ENCODE measurements at places on chromosomes 7 and 10.

- DNase-seq: no peak
These were observed 4.6 kb upstream of the PFKFB3 start for GRCh38 chr10:6198171-6198570.

- DNase-seq: no peak
These were observed 5.4 kb upstream of the SUV39H2 start for GRCh38 chr10:14873090-14873760.

DNA sequence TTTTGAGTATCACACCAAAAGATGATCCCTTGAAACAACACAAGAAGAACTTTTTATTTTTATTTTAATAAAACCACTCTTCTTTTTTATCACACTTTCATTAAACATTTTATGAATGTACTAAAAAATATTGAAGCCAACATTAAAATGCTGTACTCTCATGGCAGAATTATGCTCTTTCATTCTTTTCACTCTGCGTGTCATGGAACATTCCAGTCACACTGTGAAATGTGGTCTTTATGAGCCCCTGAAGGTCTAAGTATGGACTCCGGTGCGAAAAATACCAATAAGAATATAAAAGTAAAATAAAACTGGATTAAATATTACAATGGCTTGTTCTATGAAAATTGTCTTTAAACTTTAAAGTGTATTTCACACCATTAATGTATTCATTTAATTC lies 148.4 kb downstream of the TMEM26 start:
- DNase-seq: no peak

DNA sequence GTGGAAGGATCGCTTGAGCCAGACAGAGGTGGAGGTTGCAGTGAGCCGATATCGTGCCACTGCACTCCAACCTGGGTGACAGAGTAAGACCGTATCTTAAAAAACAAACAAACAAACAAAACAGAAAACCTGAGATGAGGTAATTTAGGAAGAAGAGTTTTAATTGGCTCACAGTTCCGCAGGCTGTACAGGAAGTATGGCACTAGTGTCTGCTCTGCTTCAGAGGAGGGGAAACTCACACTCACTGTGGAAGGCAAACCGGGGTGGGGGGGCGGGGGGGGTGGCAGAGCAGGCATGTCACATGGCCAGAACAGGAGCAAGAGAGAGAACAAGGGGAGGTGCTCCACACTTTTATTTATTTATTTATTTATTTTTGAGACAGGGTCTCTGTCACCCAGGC lies 5.1 kb downstream of the UBE2D4 start:
- DNase-seq: no peak

DNA sequence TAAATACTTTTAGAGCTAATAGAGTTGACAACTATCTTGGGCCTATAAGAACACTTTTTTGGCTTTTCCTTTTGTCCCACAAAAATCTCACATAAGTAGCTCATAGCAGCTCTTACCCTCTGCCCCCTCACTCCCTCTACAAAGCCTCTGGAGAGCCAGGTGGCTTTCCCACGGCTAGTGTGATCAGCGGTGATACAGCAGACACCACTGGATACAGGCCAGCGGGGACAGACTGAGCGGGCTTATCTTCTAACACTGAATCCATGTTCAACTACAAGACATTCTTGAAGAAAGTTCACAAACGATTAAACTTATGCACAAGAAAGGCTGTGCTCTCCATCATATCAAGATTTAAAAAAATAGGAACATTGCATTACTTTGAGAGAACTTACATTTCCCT lies 377.2 kb downstream of the PARD3 start:
- DNase-seq: no peak

- DNase-seq: no peak
These were observed 1.6 kb upstream of the KNDC1 start for GRCh38 chr10:133158437-133158755.

DNA sequence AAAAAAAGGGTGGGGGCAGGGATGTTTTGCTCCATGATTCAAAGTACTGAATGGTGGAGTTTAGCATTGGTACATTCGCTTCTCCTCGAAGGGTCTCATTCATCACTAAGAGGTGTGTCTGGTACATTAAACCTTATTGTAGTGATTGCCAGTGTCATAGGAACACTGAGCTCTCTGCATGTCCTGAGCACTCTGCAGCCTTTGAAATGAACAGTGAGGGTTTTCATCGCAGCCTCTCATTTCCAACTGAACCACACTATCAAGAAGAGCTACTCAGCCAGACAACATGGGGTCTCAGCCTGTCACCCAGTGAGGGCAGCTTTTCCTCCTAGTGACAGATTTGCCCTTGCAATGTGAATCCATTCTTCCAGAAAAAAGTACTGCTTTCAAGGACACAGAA lies 7.6 kb upstream of the DEPP1 start:
- no peak for DNase-seq

DNA sequence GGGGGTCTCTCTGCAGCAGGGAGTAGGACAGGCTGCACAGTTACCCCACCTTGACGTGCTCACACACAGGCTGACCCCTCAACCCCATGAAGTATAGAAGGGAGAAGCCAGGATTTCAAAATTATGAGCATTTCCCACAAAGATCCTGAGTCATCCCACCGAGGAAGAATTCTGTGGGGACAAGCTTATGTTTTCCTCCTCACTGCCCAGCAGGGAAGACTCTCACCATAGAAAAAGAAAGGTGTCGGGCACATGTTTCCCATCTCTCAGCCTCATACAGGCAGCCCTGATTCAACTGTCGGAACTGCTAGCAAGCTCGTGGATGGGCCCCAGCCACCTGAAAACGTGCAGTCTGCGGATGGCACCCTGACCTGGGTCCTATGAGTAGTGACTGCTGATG lies 499.7 kb upstream of the MKI67 start:
- no peak for DNase-seq

- DNase-seq: no peak
These were observed 30.0 kb downstream of the CLDN12 start for GRCh38 chr7:90433221-90433620.

DNA sequence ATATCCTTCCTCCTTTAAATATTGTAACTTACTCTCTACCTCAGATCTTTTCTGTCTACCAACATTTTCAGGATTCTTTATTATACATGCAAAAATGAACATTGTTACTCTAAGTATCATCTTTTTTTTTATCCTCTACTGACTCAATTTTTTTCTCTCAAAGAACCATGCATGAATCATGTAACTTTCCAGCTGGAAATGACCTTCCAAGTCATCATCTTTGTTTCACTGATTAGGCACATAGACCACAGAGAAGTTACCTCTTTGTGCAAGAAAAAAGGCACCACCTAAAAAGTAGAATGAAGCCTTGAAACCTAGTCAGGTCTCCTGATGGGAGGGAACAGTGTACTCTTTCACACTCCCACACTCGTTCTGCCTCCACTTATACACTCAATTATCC lies 234.9 kb downstream of the HGF start:
- DNase-seq: no peak

GRCh38 chr7:28070297-28071055 lies 110.1 kb downstream of the JAZF1 start:
- no peak for DNase-seq

DNA sequence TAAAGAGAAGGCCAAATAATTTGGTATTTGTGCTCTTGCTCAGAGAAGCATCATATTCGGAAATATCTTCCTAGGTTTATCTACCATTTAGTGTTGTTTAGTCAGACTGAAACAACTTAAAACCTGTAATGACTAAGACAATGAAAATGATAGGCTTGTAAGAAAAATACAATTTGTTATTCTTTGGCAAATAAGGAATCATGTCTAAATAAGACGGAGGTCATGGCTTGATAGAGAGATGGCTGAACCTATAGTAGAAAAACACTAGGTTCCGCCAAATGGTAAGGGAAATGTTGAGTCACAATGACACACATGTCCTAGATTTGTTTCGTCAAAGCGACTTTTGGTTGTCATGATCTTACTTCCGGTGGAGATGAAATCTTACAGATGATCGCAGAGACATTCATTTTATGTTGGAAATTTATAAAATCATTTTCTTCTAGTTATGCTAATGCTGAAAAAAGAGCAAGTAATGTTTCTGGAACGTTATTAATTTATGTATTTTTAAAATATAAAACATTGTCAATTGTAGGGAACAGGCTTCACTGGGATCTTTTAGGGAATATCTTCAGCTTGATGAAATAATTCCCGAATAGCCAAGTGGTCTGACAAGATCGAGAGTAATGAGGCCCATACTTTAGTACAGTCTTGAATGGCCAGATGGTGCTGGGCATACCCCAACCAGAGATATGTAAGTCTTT lies 1.0 kb downstream of the SRGN start:
- no peak for DNase-seq

DNA sequence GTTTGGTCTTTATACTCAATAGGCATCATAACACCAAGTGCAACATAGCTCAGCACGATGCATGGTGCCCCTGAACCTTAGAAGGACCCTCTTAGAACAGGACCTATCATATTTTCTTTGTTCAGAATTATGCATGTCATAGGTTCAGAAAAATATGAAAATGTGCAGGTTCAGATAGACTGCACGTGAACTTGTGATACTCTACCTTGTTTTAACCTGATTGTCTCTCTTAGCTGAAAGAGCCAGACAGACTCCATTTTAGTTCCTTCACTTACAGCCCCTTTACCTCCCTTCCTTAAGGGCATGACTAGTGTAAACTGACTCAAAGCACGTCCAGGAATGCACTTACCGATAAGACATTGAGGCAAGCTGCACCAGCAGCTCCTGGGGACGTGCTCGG lies 35.1 kb downstream of the MYOF start:
- DNase-seq: no peak

DNA sequence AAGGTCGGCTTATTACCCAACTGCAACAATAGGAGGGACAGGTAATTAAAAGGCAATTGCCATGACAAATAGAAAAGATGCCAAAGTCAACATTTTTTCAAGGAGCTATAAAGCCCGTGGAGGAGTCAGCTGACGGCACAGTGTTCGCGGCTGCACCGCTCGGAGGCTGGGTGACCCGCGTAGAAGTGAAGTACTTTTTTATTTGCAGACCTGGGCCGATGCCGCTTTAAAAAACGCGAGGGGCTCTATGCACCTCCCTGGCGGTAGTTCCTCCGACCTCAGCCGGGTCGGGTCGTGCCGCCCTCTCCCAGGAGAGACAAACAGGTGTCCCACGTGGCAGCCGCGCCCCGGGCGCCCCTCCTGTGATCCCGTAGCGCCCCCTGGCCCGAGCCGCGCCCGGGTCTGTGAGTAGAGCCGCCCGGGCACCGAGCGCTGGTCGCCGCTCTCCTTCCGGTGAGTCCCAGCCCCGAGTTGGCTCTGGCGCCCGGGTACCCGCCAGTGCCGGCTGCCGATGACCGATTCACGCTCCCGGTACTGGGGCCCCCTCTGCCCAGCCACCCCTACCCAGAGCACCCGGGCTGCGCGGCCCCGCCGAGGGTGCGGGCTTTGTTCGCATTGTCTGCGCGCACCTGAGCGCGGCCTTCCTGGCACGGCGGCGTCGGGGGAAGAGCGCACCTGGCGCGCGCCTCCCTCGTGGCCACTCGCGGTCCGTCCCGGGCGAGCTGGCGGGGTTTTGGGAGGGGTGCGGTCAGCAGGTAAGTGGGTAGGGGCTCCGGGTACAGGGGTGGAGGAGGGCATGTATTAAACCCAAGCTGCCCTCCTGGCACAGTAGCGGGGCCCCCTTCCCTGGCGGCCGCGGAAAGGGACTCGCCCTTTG lies at the start of gene VWA2:
Gene VWA2 (plus strand): TSS at position 138 of the 877 bp plus-strand sequence. CDS start 9,460 bp downstream, outside the sequence.
- DNase-seq: no peak

DNA sequence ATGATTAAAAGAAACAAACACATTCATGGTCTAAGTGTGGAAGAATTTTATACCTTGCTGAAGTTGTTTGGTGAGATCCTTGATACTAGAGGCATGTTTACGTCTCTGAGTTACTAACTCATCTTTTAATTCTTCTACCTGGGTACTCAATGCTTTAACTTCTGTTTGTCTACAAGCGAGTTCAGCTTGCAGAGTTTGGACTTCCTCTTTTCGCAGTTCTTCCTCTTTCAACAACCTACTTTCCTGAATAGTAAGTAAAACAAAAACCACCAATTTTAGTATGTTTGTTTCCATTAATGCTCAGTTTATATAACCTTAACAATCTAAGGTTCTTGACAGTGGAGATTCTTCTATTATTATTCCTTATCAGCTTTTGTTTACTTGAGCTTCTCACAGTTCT lies 42.9 kb downstream of the CCDC186 start:
- no peak for DNase-seq

- no peak for DNase-seq
These were observed 272.5 kb downstream of the DGKB start for GRCh38 chr7:14630048-14630447.

DNA sequence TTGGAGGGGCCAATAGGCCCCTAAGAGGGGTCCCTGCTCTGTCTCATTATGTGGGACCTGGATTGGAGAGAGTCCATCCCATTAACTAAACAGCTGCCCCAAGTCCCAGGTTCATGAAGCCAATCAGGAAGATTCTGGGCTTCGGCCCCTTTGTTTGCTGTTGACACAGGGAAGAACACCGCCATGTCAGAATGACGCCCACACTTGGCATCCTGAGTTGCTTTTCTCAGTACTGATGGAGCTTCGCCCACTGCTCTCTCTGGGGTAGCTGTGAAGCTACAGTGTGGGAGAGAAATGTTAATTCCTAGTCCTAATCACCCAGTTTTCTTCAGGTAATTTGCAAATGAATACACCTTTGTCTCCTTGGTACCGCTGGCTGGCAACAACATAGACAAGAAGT lies 264.7 kb downstream of the GLRX3 start:
- no peak for DNase-seq

DNA sequence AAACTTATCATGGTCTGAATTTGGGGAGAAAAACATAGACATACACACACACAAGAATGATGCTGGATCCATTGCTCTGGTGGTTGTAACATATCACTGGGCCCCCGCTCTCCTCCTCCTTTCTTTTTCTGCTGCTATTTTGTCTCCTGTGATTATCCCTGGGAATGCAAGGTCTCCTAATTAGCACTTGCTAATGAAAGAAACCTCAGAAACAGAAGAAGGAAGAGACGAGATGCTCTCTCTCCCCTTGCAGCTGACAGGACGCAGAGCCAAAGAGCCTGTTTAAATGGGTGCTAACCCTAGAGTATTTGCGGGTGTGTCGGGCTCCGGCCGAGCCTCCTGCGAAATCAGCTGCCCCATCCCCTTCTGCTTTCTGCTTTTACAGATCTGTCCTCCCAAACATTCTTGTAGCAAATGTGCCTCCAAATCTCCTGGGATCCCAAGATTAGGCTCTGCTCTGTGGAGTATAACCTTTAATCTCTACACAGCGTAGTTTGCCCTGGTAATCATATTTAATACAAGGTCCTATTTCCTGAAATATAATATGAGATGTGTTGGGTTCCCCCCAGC lies 81.5 kb downstream of the FRMPD2 start:
- no peak for DNase-seq

- no peak for DNase-seq
These were observed 32.2 kb downstream of the KCNH2 start for GRCh38 chr7:150945853-150946420.

DNA sequence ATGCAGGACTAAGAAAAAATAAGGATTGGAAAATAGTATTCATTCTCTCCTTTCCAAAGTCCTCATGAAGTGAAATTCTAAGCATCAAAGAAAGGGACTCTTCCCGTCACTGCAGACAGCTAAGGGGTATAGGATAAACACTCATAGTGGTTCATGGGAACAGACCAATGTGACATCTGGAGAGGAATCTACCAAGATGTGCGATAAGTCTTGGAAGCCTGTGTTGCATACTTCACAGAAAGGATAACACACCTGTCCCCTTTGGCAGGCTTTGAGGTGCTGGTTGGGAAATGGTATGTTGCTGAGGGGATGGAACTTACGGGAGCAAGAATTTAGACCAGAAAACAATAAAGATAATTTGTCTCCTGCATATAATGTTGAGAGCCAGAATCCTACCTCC lies 248.1 kb downstream of the ARHGAP21 start:
- no peak for DNase-seq

All from NCI-H446 treated with DMSO at 0.1 percent for 48 hours (cell line).